Lower leg skin (tissue), 4 donors: ENCODE measurements at places on chromosomes 5 and 9.

DNA sequence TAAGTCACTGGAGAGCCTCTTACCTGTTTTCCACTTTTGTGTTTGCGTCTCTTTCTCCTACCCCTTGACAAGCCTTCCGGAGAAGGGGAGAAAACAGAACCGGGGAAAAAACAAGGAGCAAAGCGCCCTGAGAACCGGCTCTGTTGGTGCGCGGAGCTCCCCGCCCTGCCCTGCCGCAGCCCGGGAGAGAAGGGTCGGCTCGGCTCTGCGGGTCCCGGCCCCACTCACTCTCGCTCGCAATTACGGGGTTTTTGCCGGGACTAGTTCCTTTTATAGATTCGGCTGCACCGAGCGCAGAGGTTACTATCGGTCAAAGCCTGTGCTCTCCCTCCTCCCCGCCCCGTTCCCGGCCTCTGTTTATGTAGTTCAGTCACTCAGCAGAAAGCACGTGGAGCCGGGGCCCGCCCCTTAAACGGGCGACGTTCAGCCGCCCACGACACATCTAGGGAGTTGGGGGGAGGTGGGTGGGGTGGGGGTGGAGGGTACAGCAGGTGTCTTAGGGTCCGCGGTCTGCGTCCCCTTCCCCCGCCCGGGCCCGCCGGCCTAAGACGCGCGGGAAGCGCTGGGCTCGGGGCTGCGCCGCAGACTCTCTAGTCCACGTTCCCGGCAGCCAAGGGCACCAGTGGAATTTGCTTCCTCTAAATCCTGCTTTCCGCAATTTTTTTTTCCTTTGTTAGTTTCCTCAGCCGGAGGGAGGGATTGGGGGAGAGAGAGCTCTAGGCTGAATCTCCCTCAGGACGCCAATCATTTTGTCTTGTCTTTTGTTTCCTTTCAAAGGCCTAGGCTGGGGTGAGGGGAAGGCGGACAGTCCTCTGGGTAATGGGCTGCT lies at the start of gene ABCA1:
ABCA1 (minus strand) TSS at position 244 of the 829 bp plus-strand sequence. CDS start 24,476 bp downstream, outside the sequence.
- DNase-seq, result peak; percentile 96

- no peak for DNase-seq
Measured at GRCh38 chr9:130448035-130448624, 3.4 kb downstream of the ASS1 start.

DNA sequence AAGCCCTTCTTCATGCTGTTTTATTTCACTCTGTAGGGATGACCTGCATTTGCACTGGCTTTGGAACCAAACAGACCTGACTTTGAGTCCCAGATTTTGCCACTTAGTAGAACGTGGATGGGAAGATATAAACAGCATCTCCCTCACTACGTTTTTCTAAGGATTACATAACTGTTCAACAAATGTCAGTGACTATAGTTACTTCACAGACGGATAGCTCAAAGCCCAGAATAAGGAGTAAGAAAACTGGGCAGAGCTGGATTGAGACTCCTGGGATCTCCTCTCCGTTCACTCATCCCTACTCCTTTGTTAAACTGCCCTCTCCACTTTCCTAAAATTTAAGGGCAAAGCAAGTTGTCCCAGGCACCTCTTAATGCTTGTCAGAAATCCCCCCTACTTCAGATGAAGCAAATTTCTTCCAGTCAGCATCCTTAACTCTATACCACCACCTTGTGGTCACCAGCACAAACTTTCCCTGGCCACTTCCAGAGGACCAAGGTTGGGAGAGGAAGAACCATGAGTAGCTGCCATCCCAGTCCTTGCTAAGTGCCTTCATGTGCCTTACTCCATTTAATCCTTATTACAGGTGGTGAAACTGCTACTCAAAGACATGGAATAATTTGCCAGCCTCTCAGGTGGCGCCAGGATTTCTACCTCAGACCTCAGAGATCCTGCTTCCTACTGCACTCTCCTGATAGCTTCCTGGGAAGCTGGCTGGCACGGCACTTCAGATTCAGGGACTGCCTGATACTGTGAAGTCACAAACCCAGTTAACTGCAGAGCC lies 38.4 kb downstream of the EGR1 start:
- no peak for DNase-seq

DNA sequence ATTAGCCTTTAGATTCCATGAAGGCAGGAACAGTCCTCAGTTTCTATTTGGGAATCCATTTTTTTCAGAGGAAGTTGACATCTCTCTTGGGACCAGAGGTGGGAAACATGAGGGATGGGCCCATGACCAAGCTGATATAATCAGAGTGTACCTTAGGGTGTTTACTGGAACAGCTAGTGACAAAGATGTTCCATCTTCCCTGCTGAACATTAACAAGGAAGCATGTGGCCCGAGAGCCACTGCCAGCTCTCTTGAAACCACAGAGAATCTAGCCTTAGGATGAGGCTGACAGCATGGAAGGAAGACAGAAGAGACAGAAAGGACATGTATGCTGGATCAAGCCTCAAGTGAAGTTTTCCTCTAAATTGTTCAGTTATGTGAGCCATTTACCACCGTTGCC lies 16.0 kb downstream of the AQP3 start:
- no peak for DNase-seq

GRCh38 chr5:168274406-168274805 lies 17.0 kb upstream of the WWC1 start:
- DNase-seq, result no peak

GRCh38 chr9:25381141-25381540 lies 297.1 kb downstream of the TUSC1 start:
- no peak for DNase-seq

DNA sequence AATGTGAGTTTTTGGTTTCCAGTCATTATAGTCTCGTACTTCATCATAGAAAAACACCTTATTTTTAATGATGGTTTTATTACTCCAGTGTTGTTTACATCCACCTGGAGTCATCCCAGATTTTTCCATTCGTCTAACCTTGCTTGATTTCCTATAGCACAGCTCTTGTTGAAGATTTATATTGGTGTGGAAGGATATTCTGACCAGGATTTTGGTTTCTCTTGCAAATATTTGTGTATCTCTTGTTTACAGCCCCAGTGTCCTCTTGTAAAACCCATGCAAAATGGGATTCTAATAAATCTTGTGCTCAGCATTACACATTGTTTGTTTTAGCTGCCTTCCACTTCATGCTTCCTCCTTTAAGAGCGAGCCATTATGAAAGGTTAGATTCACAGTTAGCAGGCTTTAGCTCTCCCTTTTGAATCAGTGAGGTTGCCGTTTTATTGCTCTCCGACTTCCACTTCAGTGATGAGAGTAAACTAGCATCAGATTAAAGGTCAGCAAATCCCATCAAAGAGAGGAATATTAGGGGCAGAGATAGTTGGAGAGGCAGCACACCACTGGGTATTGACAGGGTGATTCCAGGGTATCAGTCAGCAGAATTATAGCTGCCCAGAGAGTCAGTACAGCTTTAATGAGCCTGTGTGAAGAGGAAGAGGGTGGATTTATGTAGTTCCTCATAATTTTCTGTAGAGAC lies 157.1 kb downstream of the PBX3 start:
- no peak for DNase-seq

- DNase-seq, result no peak
Measured at GRCh38 chr5:168591302-168592013, 12.3 kb upstream of the PANK3 start.

DNA sequence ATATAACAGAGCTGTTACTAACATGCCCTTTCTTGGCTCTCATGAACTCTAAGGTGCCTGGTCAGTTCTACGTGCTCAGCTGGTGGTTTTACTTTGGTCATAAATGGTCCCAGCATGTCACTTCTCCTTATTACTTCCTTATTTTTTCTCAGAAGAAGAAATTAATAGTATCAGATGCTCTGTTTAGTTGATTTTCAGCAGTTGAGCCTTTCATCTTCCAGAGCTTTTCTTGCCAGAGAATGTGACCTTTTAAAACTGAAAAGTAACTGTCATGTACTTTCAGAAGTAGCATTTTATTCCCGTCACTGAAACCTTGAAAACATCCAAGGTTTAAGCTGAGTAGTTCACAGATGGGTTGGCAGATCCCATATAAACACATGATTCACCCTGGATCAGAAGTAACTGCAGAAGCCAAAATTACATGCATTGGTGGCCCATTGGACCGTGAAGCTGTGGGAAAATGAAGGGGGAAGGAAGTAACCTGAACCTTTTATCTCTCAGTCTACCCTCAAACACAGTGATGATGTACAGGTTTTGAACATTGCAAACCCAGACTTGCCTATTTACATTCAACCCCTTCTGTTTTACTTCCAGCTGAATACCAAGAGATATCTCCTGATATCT lies 50.5 kb downstream of the HACD4 start:
- DNase-seq, result no peak

DNA sequence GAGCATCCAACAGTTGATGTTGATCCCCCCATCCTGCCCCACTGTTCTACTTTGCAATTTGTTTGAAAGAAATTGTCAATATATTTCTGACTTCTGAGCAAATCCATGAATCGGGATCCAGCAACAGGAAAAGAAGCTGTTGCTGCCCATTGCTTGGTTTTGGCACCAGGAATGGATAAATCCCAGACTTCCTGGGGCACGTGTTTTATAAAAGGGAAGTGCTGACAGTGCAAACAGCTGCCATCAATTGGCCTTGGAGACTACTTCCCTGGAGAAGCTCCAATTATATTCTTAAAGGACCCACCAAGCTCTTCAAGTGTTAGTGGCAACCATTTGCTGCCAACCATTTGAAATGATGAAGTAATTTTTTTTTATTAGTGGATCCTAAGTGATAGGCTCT lies 13.7 kb downstream of the STK32A start:
- DNase-seq, result no peak

- DNase-seq, result no peak
Measured at GRCh38 chr9:130713286-130713960, 19.8 kb downstream of the EXOSC2 start.

GRCh38 chr5:26259081-26259480 lies 779.3 kb downstream of the CDH9 start:
- no peak for DNase-seq

GRCh38 chr5:132498152-132498551 lies 7.6 kb upstream of the IRF1 start:
- peak; percentile 88 for DNase-seq

DNA sequence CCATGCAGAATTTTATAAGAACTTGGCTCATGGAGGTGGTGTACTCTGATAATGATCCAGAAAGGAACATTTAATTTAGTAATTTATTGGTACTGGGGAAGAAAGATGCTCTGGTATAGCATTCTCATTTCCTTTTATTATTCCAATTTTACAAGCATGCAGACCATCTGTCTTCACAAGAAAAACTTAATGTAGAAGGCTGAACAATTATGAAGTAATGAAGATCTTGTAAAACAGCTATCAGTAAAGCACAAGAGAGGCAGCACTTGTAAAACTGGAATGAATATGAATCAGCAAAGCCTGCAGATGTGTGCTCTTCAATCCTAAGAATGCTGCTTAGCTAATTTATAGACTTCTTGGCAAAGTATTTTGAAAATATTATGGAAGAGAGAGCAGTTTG lies 300.0 kb downstream of the YTHDC2 start:
- no peak for DNase-seq

DNA sequence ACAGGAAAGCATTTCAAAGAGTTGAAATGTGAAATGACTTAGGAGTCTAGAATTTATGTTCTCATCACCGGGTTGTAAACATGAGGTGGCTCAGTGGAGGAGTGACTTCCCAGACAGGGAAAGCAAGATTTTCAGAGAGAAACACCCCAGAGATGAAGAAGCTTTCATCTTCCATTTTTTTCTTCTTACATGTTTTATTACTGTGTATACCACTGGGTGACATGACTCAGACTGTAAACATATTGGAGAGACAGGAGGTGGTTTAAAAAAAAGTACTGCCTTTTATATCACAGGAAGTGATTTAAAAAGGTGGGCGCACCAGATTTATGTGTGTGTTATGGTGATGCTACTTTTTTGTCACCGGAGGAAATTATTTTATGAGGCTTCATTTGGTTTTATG lies 209.1 kb upstream of the TUT7 start:
- no peak for DNase-seq

DNA sequence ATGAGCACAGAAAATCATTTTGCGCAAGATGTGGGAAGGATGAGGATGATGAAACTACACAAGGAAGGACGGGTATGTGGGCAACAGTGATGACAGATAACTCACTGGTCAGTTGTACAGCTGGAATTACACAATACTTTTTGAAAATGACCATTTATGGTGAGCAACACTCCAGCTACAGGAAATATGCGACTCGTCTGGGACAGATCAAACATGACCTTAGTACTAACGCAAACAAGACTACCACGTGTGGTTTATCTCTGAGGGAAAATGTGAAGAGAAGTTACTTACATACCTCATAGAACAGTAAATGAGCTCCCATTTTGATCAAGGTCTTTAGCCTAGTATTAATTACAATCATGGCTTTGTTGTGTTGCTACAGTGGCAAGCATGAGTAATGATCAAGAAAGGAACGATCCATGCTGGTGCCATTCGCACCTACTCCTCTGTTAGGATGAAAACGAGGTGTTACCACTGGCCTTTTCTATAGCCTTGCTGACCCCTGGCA lies 456.9 kb downstream of the BNC2 start:
- no peak for DNase-seq

DNA sequence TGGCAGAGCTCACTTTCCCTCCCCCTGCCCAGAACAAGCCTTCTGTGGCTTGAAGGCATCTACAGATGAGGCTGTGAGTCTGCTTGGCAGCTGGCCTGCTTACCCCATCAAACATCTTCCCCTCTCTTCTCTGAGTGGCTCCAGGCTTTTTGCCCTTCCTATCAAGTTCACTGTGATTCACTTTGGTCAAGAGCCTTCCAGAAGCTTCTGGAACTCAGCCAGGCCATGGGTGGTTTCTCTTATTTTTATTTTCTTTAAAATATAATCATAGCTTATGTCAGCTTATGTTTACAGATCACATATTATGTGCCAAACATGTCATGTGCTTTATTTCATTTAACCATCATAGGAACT lies 267.0 kb downstream of the SEC61B start:
- no peak for DNase-seq

- no peak for DNase-seq
Measured at GRCh38 chr9:29212397-29213387, 1639.4 kb upstream of the C9orf72 start.

DNA sequence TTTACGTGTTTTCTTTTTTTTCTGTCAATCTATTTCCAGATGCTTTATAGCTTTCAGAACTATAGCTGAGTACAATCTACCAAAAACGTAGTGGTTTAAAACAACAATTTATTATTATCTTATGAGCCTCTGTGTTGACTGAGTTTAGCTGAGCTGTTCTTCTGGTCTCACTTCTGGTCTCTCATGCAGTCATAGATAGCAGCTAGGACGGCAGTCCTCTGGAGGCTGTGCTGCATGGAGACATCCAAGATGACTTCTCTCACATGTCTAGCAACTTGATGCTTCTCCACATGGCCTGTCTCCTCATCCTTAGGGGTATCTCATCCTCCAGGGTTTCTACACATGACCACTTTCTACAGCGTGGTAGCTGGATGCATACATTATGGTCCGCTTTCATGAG lies 22.0 kb upstream of the RAD23B start:
- DNase-seq, result no peak

- no peak for DNase-seq
Measured at GRCh38 chr5:51829230-51829629, 446.0 kb downstream of the ISL1 start.

GRCh38 chr5:177450667-177451424 lies 4.2 kb downstream of the PRR7 start:
- no peak for DNase-seq

DNA sequence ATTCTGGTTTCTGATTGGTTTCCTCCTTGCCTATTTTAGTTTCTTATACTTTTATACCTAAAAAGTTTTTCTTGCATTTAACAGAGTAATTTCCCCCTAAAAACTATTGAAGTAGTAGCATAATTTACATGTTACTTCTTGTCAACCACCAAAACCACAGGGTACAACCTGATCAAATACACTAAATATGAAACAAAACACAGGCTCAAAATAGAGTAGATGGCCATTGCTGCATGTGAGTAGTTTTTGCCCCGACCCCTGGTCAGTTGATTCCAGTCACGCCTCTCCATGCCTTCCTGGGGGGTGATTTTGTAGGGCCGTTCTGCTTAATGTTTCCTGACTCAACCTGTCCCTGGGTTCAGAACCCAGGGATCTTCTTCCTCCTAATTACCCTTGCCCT lies 101.8 kb downstream of the TLE4 start:
- no peak for DNase-seq
